ENCODE measurements at places on chromosomes 7 and 10.

DNA sequence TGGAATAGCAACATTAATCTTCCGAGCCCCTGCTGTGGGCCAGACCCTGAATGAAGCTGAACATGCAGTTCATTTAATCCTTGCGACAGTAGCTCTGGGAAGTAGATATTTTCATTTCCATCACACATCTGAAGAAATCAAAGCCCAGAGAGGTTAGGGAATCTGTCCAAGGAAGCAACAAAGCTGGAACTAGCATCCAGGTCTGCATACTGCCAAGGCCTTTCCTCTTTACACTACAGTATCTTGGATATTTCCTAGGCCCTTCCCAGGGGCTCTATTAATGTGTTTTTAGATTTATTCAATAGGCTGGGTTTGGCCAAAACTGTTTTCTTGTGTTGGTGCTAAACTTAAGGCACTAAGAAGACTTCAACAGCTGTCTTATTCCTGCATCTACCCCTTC lies 48.1 kb downstream of the FAM13C start:
- DNase-seq: no peak
- H3K4me1 ChIP-seq: no peaks in the 10 kb centered on the region
- H3K27ac ChIP-seq: no peak overlapping the region
- no peak overlapping the region for H3K4me3 ChIP-seq
- H3K27me3 ChIP-seq: no peaks in the 10 kb centered on the region

- no peak overlapping the region for H3K27ac ChIP-seq
- H3K4me1 ChIP-seq: no peaks in the 10 kb centered on the region
- DNase-seq: no peak
Measured at GRCh38 chr7:29641651-29642050, 78.0 kb downstream of the PRR15 start.

DNA sequence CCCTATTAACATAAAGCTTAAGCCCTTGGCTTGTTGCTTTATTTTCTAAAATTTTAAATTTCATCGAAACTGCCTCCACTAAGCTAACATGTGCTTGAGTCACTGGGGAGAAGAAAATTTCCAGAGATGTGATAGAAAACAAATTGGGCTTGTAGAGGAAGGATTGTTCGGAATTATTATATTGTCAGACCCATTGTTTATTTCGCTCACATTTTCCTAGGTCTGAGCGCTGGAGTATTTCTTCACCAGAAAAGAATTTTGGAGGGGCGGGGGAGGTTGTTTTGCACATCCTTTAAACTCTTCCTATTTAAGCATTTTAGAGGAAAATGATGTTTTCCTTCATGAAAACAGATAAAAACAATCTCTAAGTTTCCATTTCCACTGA lies 29.1 kb downstream of the CELF2 start:
- no peaks in the 10 kb centered on the region for H3K36me3 ChIP-seq
- H3K27me3 ChIP-seq: peaks cover 56% of the 10 kb centered on the region
- no peak overlapping the region for H3K4me3 ChIP-seq
- no peak overlapping the region for H3K27ac ChIP-seq
- H3K4me1 ChIP-seq: peaks cover 3% of the 10 kb centered on the region

- no peaks in the 10 kb centered on the region for H3K36me3 ChIP-seq
- no peaks in the 10 kb centered on the region for H3K4me1 ChIP-seq
- peaks cover 5% of the 10 kb centered on the region for H3K27me3 ChIP-seq
- no peak for DNase-seq
Measured at GRCh38 chr7:22043367-22043766, 97.7 kb upstream of the CDCA7L start.
